ENCODE measurements at places on chromosomes 16 and 17. TPM values are rescaled to one million over a fixed set of nuclear protein-coding genes. Genes with fewer than 3 reads are reported as not detected.

Gene C17orf100
- 10.3 TPM for total RNA-seq

Gene TPSAB1
- 11.7 TPM for total RNA-seq

Gene KRTAP1-1
- not detected for total RNA-seq

Gene HOXB5
- 0.50 TPM for total RNA-seq

Gene DNAH17
- total RNA-seq = 57.6 TPM

Gene HIRIP3
- 40.2 TPM for total RNA-seq

Gene KCNJ16
- 2.2 TPM for total RNA-seq

- no peaks in the 10 kb centered on the region for H3K36me3 ChIP-seq
- DNase-seq = no peak
- H3K4me3 ChIP-seq = no peak overlapping the region
- H3K27me3 ChIP-seq = no peaks in the 10 kb centered on the region
Measured at GRCh38 chr17:65684631-65685030, 123.2 kb upstream of the AXIN2 start.

DNA sequence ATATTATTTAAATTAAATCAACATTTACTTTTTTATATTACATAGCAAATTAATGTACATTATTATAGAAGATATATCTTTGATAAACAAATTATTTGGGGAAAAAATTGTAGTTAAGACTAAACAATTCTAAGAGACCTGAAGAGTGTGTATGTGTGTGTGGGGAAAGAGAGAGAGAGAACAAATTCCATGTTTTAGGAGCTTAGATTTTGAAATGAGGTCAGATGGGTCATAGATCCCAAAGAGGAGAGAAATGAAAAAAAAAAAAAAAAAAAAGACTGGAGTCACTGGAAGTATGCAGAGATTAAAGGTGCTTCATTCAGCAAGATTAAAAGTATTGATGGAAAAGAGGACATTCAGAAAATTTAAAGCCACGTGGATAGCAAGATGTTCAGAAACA, 206.8 kb downstream of the CNTNAP4 start:
- no peaks in the 10 kb centered on the region for H3K36me3 ChIP-seq
- DNase-seq = no peak
- no peaks in the 10 kb centered on the region for H3K4me1 ChIP-seq
- no peak overlapping the region for H3K4me3 ChIP-seq
- no peaks in the 10 kb centered on the region for H3K27me3 ChIP-seq

Gene TBX2
- 20.1 TPM for total RNA-seq

DNA sequence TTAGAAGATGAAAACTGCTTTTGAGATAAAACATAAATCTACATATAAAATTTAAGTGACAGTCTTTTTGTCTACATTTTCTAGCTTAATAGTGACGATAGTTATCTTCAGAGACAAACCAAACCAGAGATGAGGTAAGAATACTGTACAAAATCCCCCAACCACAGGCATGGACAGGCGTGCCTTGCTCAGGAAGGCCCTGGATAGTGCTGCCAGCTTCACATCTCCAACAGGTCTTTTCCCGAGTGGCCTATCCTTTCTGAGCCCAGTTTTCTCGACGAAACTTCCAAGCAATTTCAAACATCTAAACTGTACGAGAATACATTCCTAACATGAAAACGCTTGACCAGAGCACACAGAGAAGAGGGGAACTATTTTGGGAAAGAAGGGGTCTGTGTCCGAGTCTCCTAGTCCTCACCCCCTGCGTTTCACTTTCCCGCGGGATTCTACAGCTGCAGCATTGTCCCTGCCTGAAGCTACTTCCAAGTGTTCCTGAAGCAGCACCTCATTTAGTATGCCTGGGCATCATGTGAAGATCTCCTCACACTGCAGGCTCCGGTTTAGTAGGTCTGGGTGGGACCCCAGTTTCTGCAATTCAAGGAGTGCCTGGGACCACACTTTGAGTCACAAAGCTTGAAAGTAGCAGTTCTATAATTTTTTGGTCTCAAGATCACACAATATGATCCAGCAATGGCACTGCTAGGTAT, 37.8 kb downstream of the GNA13 start:
- H3K4me1 ChIP-seq = peaks cover 24% of the 10 kb centered on the region
- DNase-seq = no peak
- no peak overlapping the region for H3K4me3 ChIP-seq
- peak overlapping the region; percentile 26 for H3K27ac ChIP-seq
- no peaks in the 10 kb centered on the region for H3K27me3 ChIP-seq

GRCh38 chr17:13544765-13545164, 57.0 kb downstream of the HS3ST3A1 start:
- H3K27ac ChIP-seq = no peak overlapping the region
- peaks cover 3% of the 10 kb centered on the region for H3K4me1 ChIP-seq
- DNase-seq = no peak
- H3K27me3 ChIP-seq = no peaks in the 10 kb centered on the region
- H3K36me3 ChIP-seq = no peaks in the 10 kb centered on the region
- H3K4me3 ChIP-seq = no peak overlapping the region

DNA sequence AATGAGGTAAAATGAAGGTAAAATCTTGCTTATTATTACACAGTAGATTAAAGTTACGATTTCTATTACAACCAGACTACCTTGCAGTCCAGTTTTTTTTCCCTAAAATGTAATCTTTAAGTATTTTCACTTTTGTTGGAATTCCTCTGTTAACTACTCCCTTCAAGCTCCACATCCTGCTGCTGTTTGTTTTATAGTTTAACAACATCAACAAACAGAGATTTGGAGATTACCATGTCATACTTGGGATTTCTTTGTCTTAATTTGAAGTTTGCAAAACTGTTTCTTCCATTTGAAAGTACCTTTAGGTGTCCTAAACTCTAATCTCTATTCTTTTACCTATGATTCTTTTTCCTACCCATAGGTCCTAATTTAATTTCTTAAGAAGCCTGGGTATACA, 83.3 kb downstream of the ABHD15 start:
- no peak overlapping the region for H3K4me3 ChIP-seq
- no peaks in the 10 kb centered on the region for H3K4me1 ChIP-seq
- no peak overlapping the region for H3K27ac ChIP-seq
- H3K36me3 ChIP-seq = no peaks in the 10 kb centered on the region
- no peaks in the 10 kb centered on the region for H3K27me3 ChIP-seq

Gene CCDC154
- 7.6 TPM for total RNA-seq

Gene HCRT
- not detected for total RNA-seq

DNA sequence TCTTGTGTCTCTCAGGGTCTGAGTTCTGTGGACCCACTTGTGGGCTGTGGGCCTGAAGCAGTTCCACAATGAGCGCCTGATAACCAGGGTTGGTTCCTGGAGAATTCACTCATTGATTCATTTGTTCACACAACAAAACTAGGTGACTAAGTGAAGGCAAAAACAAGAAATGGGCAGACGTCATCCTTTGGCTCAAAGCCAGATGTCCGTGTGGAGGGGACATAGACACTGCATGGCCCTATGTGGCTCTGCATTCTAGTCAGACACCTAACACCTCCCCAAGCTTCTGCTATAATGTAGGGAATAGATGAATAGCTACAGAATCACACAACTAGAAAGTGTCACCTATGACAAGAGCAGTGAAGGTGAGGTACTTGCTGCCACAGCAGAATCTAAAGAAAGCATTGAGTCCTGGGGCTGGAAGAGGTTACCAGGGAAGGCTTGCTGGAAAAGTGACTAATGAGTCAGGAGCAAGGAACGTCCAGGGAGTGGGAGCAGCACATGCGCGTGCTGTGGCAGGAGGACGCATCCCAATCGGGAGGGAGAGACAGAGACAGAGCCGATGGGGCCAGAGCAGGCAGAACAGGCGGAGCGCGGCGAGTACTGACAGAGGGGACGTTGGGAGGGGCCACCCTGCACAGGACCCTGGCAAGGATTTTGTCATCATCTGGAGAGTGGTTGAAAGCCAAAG, 58.9 kb downstream of the CES1 start:
- H3K4me3 ChIP-seq = no peak overlapping the region
- no peaks in the 10 kb centered on the region for H3K36me3 ChIP-seq
- DNase-seq = no peak
- no peaks in the 10 kb centered on the region for H3K4me1 ChIP-seq
- H3K27me3 ChIP-seq = no peaks in the 10 kb centered on the region

Gene NPIPA5
- 40.1 TPM for total RNA-seq

- H3K4me1 ChIP-seq = peaks cover 8% of the 10 kb centered on the region
- no peak overlapping the region for H3K27ac ChIP-seq
- no peak overlapping the region for H3K4me3 ChIP-seq
- no peaks in the 10 kb centered on the region for H3K27me3 ChIP-seq
Measured at GRCh38 chr16:87017371-87018012, 299.7 kb downstream of the C16orf95 start.

GRCh38 chr17:37759014-37759637, 14.3 kb upstream of the HNF1B start:
- no peak for DNase-seq
- no peaks in the 10 kb centered on the region for H3K27me3 ChIP-seq
- H3K27ac ChIP-seq = no peak overlapping the region
- no peaks in the 10 kb centered on the region for H3K4me1 ChIP-seq

GRCh38 chr16:4957420-4957719, 760 bp upstream of the SEC14L5 start:
- no peak overlapping the region for H3K27ac ChIP-seq
- H3K4me1 ChIP-seq = peaks cover 8% of the 10 kb centered on the region
- H3K4me3 ChIP-seq = peak overlapping the region; percentile 59
- no peak for DNase-seq
- H3K27me3 ChIP-seq = no peaks in the 10 kb centered on the region

GRCh38 chr17:45241328-45242028, 19.8 kb downstream of the FMNL1 start:
- DNase-seq = peak; percentile 48
- H3K36me3 ChIP-seq = no peaks in the 10 kb centered on the region
- peaks cover 8% of the 10 kb centered on the region for H3K4me1 ChIP-seq
- no peaks in the 10 kb centered on the region for H3K27me3 ChIP-seq
- H3K27ac ChIP-seq = no peak overlapping the region

Gene KLHL36
- total RNA-seq = 129 TPM

- H3K36me3 ChIP-seq = no peaks in the 10 kb centered on the region
- no peak overlapping the region for H3K27ac ChIP-seq
- no peaks in the 10 kb centered on the region for H3K27me3 ChIP-seq
- H3K4me1 ChIP-seq = peaks cover 3% of the 10 kb centered on the region
- DNase-seq = no peak
- H3K4me3 ChIP-seq = no peak overlapping the region
Measured at GRCh38 chr17:50666316-50666715, 31.6 kb downstream of the ABCC3 start.

Gene LGALS9B
- not detected for total RNA-seq

DNA sequence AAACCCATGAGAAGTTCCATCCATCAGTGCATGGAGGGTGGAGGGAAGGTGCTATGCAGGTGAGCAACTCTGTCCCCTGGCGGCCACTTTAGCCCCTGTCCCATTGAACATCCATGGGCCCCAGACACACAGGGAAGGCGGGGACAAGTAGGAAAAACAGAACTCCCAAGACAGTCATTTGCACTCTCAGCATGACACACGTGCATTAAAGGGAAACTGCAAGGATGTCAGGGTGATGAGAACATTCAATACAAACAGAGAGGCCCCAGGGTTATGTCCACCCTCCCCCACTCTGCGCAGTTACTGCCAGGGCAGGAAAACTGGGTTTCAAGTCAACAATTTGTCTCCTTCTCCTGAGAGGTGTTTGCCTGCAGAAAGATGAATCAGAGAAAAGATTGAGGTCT, 44.0 kb upstream of the AKTIP start:
- H3K27ac ChIP-seq = no peak overlapping the region
- H3K4me1 ChIP-seq = no peaks in the 10 kb centered on the region
- H3K27me3 ChIP-seq = no peaks in the 10 kb centered on the region
- H3K4me3 ChIP-seq = no peak overlapping the region
- no peak for DNase-seq
- no peaks in the 10 kb centered on the region for H3K36me3 ChIP-seq

Gene SDR42E1
- total RNA-seq = 6.5 TPM

GRCh38 chr16:89458551-89458950, 31.8 kb downstream of the ANKRD11 start:
- H3K27me3 ChIP-seq = no peaks in the 10 kb centered on the region
- no peaks in the 10 kb centered on the region for H3K36me3 ChIP-seq
- no peak overlapping the region for H3K27ac ChIP-seq
- no peak overlapping the region for H3K4me3 ChIP-seq
- peaks cover 12% of the 10 kb centered on the region for H3K4me1 ChIP-seq

DNA sequence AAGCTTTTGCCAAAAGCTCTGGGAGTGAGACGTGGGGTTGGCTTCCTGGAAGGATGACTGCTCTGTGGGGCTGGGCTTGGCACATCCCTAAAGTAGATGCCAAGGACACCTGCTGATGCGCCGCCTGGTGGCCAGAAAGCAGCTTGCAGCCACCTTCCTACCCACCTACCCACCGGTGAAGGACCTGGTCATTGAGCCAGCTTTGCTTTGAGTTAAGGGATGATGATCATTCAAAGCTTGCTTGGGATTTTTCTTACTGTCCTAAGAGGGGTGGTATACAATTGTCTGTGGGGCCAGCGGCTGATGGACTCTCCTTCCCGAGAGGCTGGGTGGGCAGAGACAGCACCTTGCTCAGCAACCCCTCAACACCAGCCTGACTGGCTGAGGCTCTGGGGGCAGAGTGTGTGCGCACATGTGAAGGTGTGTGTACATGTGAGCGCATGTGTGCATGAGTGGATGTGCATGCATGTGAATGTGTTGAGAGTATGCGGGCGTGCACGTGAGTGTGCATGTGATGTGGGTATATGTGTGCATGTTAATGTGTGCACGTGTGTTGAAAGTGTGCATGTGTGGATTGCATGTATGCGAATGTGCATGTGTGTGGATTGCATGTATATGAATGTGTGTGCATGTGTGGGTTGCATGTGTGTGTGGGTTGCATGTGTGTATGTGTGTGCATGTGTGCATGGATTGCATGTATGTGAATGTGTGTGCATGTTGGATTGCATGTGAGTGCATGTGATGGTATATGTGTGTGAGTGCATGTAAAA, 18.6 kb downstream of the C1QTNF1 start:
- H3K27ac ChIP-seq = no peak overlapping the region
- no peaks in the 10 kb centered on the region for H3K36me3 ChIP-seq

DNA sequence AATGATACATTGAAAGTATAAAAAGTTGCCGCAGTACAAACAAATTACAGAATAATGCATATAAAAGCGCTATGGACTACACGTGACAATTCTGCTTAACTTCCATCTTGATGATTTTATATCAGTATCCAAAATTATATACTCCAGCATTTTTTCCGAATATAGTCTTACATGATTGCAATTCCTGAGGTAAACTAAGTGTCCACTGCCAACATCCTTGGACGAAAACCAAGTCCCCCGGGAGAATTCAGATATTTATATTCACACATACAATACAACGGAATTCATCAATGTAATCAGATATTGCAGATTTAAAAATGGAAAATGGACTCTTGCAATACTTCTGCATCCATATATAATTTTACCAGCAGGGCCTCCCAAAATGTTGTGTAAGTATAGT, 8.9 kb upstream of the MYH11 start:
- no peak for DNase-seq
- H3K36me3 ChIP-seq = peaks cover 4% of the 10 kb centered on the region
- H3K27me3 ChIP-seq = no peaks in the 10 kb centered on the region
- H3K4me1 ChIP-seq = no peaks in the 10 kb centered on the region
- no peak overlapping the region for H3K27ac ChIP-seq
- no peak overlapping the region for H3K4me3 ChIP-seq
